NCI-H2081 treated with DMSO at 0.1 percent for 48 hours (cell line): ENCODE measurements at places on chromosomes 2 and 18.

DNA sequence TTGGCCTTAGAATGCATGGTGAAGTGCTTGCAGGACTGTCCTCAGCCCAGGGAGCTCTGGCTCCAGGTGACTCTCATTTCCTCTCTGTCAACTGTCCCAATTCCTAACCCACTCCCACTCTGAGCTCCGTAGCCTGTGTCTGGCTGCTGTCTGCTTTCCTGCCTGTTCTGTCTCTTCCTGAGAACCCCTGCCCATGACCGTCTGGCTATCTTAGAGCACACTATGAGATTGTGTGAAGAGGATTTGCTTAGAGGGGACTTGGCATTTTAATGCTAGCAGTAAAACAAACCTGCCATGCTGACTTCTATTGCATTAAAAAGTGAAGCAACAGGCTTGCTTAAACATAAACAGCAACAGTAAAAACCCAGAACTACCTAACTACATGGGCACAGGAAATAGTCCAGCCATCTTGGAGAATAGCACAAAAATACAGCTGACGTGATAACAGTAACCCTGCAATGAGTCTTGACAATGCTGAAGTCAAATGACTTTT, 234.7 kb downstream of the PRKCE start:
- DNase-seq, result no peak

DNA sequence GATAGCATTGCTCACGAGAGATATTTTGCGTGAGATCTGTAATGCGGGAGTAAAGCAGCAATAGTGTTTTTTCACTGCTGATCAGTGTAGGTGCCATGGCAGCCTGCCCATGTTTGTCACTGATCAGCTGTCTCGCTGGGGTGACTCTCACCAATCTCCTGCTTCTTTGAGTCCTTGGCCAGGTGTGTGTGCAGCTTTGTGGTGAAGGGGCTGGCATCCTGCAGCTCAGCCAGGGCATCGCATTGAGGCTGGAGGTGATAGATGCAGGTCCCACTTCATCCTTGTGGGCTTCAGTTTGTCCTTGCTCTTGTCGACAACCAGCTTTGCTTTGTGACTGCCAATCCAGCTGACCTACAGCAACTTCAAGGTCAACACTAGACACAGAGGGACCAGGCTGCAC, 258.3 kb upstream of the CXCR4 start:
- DNase-seq, result no peak

DNA sequence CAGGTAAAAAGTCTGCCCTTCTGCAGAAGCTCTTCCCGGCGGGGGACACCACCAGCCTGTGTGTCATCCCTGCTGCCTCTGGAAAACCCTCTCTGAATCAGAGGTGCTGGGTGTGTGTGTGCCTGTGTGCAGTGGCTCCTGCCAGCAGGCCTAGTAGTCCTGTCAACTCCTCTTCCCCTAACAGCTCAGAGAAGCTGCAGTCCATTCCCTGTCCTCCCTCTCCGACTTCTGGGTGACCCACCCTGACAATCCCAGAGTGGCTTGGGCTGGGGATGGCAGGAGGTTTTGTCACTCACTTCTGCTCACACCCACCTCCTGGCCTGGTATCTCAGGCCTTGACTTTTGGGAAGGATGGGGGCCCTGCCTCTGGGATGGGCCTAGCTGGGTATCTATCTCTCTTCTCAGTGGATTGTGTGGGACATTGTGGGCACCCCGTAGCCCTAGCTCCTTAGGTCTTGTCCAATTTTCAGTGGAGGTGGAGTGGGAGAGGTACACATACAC, 2.3 kb downstream of the WNT10A start:
- no peak for DNase-seq

DNA sequence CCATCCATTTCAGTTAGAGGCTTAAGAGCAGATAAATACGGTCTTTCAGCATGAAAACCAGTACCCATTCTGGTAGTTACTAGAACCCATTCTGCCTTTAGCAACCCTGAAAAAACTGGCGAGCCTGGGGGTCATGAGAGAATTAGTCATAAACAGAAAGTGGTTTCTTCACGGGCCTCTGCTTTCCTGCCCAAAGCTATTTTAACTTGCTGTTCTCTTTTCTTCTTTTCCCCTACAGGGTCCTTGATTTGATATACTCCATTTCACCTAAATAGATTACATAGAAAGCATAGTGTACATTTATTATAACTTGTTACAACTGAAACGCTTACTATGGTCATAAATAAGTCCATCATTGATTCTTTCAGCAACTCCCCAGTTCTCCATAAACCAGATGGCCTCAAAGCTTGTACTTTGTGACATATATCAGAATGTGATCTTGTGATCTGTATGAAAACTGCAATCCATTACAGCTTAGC, 48.3 kb downstream of the WDFY1 start:
- DNase-seq, result no peak

DNA sequence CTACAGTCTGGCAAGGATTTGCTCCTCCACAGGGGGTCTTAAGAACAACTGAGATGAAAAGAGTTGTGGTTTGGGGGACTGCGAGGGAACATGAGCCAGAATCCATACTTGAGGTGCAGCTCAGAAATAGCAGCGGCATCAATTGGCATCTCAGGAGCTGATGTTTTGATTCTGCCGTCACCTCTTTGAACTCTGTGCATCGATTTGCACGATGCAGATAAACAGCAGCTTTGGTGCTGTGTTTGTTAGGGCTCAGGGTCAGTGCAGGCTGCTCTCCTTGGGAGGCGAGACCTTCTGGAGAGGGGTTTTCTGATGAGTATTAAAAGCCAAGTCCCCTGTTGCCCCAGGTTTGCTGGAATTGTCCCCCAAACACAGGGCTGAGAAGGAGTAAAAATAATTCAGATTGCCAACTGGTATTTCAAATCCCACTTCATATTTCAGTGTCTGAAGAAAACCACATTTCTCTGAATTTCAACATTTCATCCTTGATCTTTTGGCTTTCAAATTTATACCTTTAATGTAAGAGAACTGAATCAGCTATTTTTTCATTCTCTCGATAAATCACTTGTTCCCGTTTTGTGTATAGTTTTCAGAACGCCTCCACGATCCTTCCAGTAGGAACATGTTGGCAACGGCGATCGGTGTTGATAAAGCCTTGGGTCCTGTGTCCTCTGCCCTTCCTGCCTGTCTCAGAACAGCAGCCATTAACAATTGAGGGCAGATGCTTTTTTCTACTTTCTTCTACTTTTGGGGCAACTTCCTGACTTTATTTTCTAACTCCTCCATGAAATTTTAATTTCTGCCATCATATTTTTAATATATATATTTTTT, 65.0 kb downstream of the RAB31 start:
- DNase-seq, result no peak

GRCh38 chr2:220188031-220188430, 560.6 kb downstream of the SLC4A3 start:
- no peak for DNase-seq

- DNase-seq, result no peak
Measured at GRCh38 chr2:73975731-73976130, 9.0 kb upstream of the TET3 start.

DNA sequence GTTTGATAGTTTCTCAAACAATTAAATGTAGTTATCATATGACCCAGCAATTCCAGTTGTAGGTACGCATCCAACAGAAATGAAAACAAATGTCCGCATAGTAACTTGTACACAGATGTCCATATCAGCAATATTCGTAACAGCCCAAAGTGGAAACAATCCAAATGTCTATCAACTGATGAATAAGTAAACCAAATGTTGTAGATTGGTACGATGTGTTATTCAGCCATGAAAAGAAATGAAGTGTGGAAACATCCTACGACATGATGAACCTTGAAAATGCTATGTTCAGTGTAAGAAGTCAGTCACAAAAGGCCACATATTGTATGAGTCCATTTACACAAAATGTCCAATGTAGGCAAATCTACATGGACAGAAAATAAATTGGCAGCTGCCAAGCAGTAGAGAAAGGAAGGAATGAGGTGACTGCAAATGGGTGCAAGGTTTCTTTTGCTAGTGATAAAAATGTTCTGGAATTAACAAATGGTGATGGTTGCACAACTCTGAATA, 26.9 kb downstream of the GAREM1 start:
- no peak for DNase-seq
